ENCODE measurements at places on chromosomes 5 and 9. TPM values are rescaled to one million over a fixed set of nuclear protein-coding genes. Genes with fewer than 3 reads are reported as not detected.
A peak's percentile ranks its signal among the peaks of the same experiment; 100 is the strongest.

- no peak for DNase-seq
- H3K4me1 ChIP-seq: no peaks in the 10 kb centered on the region
- H3K36me3 ChIP-seq: no peaks in the 10 kb centered on the region
- no peak overlapping the region for H3K27ac ChIP-seq
Observed at GRCh38 chr5:145872486-145872885, 328 bp downstream of the GRXCR2 start.

DNA sequence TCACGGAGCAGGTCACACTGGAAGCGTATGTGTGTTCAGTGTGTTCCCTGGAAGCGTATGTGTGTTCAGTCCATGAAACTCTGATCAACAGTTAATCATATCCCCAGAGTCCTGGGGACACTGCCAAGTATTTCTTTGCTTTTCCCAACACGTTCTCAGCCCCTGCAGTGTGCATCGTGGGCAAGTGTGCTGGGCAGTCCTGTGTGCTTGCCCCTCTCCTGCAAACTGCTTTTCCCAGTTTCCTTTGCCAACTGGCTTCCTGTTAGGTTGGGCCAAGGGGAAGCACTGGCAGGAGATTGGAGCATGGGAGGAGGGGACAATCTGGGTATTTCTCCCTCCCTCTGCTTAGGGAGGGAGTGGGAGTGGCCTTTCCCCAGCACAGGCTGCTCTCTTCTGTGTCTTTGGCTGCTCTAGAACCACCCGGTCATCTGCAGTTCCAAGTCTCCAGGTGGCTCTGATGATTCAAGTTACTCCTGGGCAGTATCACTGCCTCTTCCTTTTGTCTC lies 36.8 kb upstream of the NEK6 start:
- DNase-seq: no peak
- peaks cover 8% of the 10 kb centered on the region for H3K4me1 ChIP-seq
- no peaks in the 10 kb centered on the region for H3K27me3 ChIP-seq
- H3K36me3 ChIP-seq: no peaks in the 10 kb centered on the region
- no peak overlapping the region for H3K27ac ChIP-seq

DNA sequence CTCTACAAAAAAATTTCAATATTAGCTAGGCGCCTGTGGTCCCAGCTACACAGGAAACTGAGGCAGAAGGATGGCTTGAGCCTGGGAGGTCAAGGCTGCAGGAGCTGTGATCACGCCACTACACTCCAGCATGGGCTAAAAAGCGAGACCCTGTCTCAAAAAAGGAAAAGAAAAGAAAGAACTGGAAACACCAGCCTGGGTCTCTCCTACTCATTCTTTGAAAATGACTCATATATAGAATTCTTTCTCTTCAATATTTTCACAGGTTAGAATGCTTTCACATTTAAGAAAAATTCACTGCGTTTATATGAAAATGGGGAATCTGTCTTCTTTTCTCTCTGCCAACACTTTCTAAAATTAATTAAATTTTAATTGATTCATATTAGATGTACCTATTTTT lies 115.6 kb downstream of the TRPM6 start:
- DNase-seq: no peak
- no peak overlapping the region for H3K27ac ChIP-seq
- H3K36me3 ChIP-seq: no peaks in the 10 kb centered on the region
- no peaks in the 10 kb centered on the region for H3K27me3 ChIP-seq
- H3K4me1 ChIP-seq: no peaks in the 10 kb centered on the region
- no peak overlapping the region for H3K4me3 ChIP-seq

DNA sequence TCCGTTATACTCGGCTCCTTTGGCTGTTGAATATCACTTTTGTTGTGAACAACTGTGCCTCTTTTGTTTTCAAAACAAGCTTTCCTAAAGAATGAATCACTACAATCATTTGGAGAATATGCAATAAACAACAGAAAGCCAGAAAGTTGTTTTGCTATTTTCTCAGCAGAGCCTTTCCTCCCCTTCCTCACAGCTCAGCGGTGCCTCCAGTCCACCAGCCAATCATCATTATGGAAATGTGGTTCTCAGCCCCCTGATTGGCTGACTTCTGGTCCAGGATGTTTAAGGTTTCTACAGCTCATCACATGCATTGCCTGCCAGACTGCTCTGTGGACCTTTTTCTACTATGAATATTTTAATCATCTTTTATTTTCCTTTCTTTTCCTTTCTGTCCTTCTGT lies 9.1 kb upstream of the ZNF608 start:
- no peak for DNase-seq
- no peaks in the 10 kb centered on the region for H3K36me3 ChIP-seq
- no peak overlapping the region for H3K4me3 ChIP-seq
- no peak overlapping the region for H3K27ac ChIP-seq
- H3K4me1 ChIP-seq: no peaks in the 10 kb centered on the region

GRCh38 chr5:96439477-96440184 lies 6.6 kb upstream of the PCSK1 start:
- H3K4me1 ChIP-seq: no peaks in the 10 kb centered on the region
- H3K36me3 ChIP-seq: no peaks in the 10 kb centered on the region
- H3K27ac ChIP-seq: no peak overlapping the region

GRCh38 chr9:96100385-96101300 lies 201.3 kb downstream of the HSD17B3 start:
- no peak overlapping the region for H3K4me3 ChIP-seq
- peak; percentile 31 for DNase-seq
- no peaks in the 10 kb centered on the region for H3K36me3 ChIP-seq
- H3K4me1 ChIP-seq: no peaks in the 10 kb centered on the region

DNA sequence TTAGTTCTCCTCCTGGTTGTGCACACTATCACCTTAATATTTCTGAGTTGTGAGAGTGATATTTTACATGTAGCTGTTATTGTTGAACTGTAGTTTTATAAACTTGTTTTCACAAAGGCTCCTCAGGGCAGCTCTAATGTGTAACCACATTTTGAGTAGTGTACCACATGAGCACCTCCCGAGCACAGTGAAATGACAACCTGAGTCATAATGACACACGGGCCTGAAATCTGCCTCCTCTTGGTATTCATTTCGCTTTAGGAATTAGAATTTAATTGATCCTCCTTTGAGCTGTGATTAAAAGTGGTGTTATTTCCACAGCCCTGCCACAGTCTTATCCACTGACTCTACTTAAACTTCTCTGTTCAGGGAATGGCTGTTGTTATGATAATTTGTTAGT lies 7.9 kb downstream of the MTRR start:
- peaks cover 77% of the 10 kb centered on the region for H3K36me3 ChIP-seq
- no peak overlapping the region for H3K27ac ChIP-seq

DNA sequence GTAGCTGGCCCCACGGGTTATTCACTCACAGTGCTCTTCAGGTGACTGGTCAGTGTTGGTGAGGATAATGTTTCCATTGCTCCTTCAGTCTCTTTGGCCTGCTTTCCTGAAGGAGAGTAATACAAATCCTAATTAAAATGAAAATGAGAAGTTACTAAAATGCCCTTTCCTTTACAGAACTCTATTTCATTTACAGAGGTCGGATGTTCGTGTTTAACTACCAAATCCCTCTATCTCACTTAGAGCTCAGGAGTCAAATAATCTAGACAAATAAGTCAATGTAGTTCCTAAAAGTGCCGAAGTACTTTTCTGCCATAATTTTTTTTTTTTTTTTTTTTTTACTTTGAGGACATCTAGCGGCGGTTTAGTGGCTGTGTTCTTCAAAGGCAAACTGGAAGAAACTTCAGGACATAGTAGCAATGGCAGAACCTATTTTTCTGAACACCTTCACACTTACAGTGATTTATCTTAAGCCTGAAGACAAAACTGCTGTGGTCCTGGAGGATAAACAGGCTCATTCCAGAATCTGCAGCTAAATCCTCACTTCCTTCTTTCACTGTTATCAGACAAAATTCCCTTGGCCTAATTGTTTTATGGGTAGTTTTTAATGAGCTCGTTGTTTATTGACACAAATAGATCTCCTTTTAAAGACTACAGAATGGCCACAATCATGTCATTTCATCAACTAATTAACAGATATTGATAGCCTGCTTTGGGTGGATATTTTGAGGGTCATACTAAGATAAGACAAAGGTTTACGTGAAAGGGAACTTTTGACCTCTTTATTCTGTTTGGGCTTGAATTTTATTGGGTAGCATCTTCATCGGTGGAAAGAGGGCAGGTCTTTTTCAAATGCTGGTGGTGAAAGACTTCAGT lies 207.6 kb upstream of the DMRTA1 start:
- no peaks in the 10 kb centered on the region for H3K27me3 ChIP-seq
- H3K4me1 ChIP-seq: no peaks in the 10 kb centered on the region
- no peak overlapping the region for H3K27ac ChIP-seq
- H3K36me3 ChIP-seq: no peaks in the 10 kb centered on the region

DNA sequence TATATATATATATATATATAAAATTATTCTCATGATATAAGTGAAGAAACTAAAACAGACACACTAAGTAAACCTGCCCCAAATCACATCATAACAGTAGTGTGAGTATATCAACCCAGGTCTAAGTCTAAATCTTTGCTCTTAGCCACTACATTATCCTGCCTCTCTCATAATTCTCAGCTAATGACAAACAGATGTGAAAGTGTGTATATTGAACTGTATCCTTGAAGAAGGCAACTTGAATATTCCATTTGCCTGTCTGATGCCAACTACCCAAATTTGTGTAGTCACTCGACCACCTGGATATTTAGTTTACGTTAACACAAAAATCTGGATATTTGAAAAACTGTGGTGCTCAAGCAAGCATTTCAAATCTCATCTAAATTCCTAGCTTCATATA lies 97.4 kb downstream of the PPP2R2B start:
- H3K4me3 ChIP-seq: no peak overlapping the region
- no peaks in the 10 kb centered on the region for H3K27me3 ChIP-seq
- DNase-seq: no peak
- H3K27ac ChIP-seq: no peak overlapping the region

DNA sequence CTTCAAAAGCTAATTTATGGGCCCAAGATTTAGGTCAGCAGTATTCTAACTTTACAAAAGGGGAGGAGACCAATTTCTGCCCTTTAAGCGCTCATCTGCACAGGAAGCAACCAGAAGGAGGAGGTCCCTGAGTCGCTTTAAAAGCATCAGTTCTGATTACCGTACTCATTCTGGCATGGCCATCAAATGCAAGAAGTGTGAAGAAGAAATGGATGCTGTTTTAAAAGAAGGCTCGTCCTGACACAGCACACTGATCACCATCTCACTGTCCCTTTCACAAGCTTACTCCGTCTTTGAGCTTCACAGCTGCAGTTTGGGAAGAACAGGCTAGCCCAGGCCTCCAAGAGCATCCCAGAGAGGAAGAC lies 17.5 kb downstream of the ZNF608 start:
- no peak overlapping the region for H3K4me3 ChIP-seq
- no peak for DNase-seq
- no peaks in the 10 kb centered on the region for H3K27me3 ChIP-seq
- no peak overlapping the region for H3K27ac ChIP-seq

GRCh38 chr5:368183-369084 lies 46.9 kb downstream of the AHRR start:
- no peak overlapping the region for H3K4me3 ChIP-seq
- H3K4me1 ChIP-seq: peaks cover 5% of the 10 kb centered on the region
- no peak overlapping the region for H3K27ac ChIP-seq
- H3K36me3 ChIP-seq: no peaks in the 10 kb centered on the region
- DNase-seq: no peak

DNA sequence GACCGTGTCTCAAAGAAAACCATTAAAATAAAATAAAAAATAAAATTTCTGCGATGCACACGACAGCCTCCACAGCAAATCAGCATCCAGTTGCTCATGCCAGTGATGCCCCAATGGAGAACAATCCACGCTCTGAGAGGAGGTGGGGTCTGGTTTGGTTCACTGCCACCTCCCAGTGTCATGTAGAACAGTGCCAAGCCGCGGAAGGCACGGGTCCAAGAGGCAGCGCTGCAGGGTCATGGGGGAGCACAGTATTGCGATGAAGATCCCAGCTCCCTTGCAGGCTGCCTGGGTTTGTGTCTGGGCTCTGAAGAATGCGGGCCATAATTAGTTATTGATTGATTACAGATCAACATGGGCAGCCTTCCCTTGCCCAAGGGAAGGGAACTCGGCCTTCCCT lies 6.1 kb upstream of the CACFD1 start:
- no peaks in the 10 kb centered on the region for H3K4me1 ChIP-seq
- H3K27ac ChIP-seq: no peak overlapping the region
- DNase-seq: no peak
- H3K36me3 ChIP-seq: no peaks in the 10 kb centered on the region

- no peaks in the 10 kb centered on the region for H3K36me3 ChIP-seq
- H3K27ac ChIP-seq: no peak overlapping the region
- no peak overlapping the region for H3K4me3 ChIP-seq
- H3K4me1 ChIP-seq: no peaks in the 10 kb centered on the region
- H3K27me3 ChIP-seq: no peaks in the 10 kb centered on the region
Observed at GRCh38 chr5:8831251-8831650, 714.6 kb downstream of the SEMA5A start.

DNA sequence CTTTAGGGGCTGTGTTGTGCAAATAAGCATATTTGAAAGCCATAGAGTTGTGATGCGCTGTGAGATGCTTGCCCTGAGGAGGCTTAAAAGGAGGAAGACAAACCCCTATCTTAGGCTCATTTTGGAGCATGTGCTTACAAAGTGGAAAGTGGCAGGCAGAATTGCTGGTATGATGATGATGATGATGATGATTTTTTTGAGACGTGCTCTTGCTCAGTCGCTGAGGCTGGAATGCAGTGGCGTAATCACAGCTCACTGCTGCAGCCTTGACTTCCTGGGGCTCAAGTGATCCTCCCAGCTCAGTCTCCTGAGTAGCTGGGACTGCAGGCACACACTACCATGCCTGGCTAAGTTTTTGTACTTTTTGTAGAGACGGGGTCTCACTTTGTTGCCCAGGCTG lies 1.7 kb downstream of the CNOT8 start:
- no peaks in the 10 kb centered on the region for H3K27me3 ChIP-seq
- no peak for DNase-seq
- H3K36me3 ChIP-seq: no peaks in the 10 kb centered on the region
- H3K4me1 ChIP-seq: peaks cover 43% of the 10 kb centered on the region

- peak overlapping the region; percentile 74 for H3K4me3 ChIP-seq
- no peak overlapping the region for H3K27ac ChIP-seq
- no peaks in the 10 kb centered on the region for H3K36me3 ChIP-seq
Observed at GRCh38 chr5:69167929-69168328, 979 bp downstream of the CCNB1 start.

DNA sequence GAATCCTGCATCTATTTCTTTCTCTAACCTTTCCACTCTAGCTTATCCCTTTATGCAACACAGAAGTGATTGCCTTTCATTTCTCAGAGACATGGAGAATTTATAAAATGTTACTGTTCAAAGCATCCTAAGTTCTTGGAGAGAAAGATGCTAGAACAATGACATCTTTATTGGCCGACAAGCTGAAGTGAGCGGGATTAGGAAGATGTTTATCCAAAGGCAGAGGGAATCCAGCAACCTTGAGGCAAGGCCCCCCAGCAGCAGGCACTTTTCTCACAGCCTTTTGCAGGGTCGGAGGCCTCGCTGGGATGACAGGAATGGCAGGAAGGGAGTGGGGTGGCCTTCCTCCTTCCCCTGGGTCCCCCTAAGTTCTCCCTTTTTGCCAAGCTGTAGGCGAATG lies 204.8 kb downstream of the GAPVD1 start:
- H3K4me1 ChIP-seq: no peaks in the 10 kb centered on the region
- no peaks in the 10 kb centered on the region for H3K27me3 ChIP-seq
- no peak overlapping the region for H3K4me3 ChIP-seq

GRCh38 chr9:90665072-90665471 lies 22.4 kb upstream of the DIRAS2 start:
- no peaks in the 10 kb centered on the region for H3K27me3 ChIP-seq
- H3K27ac ChIP-seq: no peak overlapping the region
- no peaks in the 10 kb centered on the region for H3K36me3 ChIP-seq
- no peak for DNase-seq

TXNDC15 gene
- total RNA-seq: 54.1 TPM

CNTNAP3B gene
- 4.2 TPM for total RNA-seq

SPINK13 gene
- not detected for total RNA-seq

PCDHA5 gene
- 0.07 TPM for total RNA-seq

PCDHA11 gene
- 0.08 TPM for total RNA-seq

All from heart left ventricle (tissue), 16 donors.